ENCODE measurements at places on chromosomes 3 and 15.
A peak's percentile ranks its signal among the peaks of the same experiment; 100 is the strongest.

DNA sequence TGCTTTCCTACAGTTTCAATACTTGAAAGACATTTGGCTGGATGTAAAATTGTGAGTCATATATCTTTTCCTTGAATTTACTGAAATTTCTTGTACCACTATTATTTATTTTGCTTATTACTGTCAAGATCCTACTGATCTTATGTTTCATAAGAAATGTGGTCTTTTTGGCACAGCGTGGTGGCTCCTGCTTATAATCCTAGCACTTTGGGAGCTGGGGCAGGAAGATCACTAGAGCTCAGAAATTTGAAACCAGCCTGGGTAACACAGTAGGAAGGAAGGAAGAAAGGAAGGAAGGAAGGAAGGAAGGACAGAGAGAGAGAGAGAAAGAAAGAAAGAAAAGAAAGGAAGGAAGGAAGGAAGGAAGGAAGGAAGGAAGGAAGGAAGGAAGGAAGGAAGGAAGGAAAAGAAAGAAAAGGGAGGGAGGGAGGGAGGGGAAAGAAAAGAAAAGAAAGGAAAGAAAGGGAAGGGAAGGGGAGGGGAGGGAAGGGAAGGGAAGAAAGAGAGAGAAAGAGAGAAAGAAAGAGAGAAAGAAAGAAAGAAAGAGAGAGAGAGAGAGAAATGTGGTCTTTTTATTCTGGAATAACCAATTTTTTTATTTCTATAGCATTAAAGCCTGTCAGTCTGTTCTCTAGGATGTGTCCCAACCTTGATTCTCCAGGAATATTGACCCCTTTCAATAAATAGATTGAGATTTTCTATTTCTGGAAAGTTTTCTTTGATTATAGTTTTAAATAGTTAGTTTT, 572.0 kb upstream of the TGFBR2 start:
- no peak for DNase-seq

- no peak for DNase-seq
Measured at GRCh38 chr3:159069091-159069490, 267.2 kb downstream of the MFSD1 start.

DNA sequence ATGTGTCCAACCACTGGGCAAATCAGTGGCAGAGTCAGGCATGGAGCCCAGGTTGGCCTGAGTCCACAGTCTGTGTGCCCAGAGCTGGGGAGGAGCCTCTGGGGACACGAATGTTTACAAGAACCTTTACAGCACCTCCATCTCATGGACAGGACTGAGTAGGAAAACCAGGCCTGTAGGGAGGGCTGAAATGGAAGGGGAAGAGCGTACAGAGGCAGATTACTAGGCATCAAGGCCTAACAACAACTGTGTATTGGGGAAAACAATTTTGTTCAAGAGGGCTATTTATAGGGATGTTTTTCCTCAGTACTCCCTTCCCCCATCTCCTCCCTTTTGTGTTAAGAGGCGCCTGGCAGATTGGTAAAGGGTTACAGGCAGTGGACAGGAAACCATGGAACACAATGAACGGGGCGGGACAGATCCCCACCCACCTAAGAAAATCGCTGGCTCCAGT, 15.1 kb upstream of the ARHGAP31 start:
- DNase-seq = no peak

- DNase-seq = no peak
Measured at GRCh38 chr3:177320765-177321247, 123.5 kb upstream of the TBL1XR1 start.

GRCh38 chr3:153158961-153159735, 2.9 kb upstream of the RAP2B start:
- no peak for DNase-seq

DNA sequence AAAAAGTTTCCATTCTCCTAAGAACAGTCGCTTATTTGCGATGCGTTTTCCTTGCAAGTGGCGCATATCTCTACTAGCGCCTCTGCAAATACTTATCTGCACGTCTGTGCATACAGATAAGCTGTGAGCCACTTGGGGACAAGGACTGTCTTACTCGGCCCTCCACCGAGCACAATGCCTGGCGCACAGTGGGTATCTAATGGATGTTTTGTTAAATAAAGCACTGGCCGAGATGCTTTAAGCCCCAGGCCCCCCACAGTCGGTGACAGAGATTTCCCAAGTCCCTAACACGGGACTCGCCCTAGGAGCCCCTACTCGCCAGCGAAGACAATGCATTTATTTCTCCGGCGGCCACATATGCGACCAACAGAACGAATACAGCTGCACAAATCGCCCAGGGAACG, 503 bp downstream of the HLTF start:
- peak; percentile 31 for DNase-seq

DNA sequence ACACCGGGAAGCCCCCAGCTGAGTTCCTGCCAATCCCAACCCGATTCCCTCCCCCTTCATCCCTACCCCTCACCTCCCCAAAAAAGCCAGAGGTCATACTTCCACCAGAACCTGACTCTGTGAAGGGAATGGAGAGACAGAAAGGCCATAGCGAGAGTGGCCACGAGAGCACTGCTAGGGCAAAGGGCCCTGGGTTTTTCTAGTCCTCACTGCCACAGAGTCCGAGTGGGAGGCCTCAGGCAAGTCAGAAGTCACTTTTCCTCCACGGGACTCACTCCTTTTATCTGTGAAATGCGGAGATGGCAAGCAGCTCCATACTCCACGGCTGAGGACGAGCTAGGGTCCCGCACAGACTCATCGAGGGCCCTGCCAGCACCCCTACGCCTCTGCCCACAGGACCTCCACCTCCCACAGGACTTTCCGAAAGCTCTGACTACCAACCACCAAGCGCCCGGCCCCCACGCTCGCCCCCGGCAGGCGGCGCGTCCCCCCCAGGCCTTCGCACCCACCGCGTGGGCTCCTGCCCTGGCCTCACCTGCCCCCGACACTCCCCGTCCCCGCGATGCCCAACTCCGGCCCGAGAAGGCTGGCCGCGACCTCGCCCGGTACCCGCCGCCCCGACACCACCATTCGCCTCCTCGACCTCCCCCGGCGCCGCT, 792 bp downstream of the ATP13A3 start:
- no peak for DNase-seq

DNA sequence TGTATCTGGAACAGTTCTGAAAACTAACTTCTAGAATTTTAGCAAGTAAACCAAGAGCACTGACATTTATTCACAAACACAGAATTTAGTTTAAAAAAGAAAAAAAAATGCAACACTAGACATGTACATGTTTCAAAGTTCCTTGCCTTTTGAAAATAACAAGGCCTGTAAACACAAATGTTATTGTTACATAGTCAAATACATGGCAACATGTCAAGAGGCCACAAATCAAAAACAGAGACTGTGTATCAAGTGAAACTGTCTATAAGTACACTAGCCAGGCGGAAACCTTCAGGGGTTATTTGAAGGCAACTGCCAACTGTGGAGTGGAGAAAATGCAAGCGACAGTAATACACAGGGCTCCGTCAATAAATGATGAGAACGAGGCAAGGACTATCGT, 547.6 kb downstream of the FOXP1 start:
- no peak for DNase-seq

DNA sequence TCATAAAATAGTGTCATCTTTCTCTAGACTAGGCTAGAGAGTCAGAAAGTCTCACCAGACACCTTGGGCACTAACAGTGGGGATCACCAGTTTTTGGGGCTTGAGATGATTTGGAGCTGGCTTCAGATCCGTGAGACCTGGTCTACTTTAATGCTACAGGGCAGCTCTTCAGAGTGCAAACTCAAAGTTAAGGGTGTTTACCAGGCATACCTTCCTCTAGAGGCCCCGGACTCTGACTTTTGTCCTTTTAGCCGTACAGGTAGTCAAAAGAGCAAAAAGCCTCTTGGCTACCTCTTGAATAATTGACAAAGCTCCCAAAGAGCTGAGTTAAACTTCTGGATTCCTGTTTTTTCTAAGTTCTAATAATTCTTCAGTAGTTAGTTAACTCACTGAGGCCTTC, 41.4 kb upstream of the CCR4 start:
- no peak for DNase-seq

DNA sequence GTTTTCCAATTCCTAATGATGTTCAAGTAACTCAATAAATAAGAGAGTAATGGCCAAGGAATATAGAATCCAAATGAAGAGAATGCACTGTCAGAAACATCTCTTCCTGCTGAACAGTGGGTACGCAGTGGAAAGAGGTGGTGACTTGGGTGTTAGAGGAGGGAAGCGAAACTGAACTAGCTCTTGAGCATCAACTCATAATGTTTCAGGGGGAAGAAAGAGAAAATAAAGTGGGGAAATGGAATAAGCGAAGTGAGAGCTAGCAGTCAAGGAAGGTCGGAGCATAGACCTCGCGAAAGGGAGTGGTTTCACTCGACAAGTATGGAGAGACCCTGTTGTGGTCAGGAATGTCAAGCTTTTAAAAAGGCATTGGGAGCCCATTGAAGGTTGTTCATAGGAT, 309.5 kb downstream of the GAP43 start:
- peak; percentile 79 for DNase-seq

DNA sequence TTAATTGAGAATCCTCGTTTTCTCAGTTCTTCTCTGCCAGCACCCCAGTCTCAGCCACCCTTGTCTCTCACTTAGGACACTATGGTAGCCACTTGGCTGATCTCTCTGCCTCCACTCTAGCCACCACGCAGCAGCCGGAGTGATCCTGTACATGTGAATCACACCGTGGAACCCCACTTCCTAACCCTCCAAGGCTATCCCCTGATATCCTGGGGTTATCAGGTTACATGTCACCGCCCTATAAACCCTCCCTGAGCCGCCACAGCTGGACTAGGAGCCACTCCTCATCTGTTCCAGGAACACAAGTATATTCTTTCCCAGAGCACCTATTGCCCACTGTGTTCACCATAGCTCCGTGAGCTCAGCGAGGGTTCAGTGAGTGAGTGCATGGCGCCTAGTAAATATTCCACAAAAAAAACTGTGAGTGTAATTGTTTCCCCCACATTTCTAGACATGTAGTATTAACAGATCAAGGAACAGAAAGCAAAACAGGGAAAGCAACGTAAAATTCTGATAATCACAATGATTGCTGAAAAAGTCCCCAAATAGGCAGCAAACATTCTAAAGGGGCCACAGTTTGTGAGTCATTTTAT, 661 bp upstream of the PARP14 start:
- DNase-seq = no peak

- no peak for DNase-seq
Measured at GRCh38 chr15:69629631-69630161, 177.1 kb downstream of the RPLP1 start.

DNA sequence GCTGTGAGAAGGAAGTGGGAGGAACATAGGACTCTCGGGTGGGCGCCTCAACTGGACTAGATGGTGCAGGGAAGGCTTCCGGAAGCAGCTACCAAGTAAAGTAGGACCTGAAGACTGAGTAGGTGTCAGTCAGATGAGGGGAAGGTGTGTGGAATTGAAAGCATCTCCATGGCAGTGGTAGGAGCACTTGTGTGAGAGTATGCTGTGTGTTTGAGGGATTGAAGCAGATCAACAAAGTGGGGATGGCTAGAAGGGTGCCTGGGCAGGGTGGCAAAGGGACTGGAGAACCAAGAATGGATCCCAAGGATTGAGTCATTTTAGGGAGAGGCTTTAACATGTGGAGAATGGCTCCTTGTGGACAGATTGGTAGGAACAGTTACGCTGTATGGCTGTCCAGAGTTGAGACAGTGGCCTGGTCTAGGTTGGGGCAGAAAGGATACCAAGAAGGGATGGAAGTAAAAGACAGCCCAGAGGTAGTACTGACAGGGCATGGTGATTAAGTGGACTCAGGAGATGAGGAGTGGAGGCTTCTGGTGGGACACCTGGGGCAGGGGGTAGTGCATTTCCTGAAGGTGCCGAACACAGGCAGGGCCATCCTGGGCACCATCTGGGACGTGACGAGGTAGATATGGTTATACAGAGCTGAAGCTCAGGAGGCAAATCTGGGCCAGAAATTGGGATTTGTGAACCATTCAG, 1.5 kb downstream of the UQCC5 start:
- DNase-seq = no peak

GRCh38 chr3:169813757-169814517, 1.2 kb upstream of the LRRC34 start:
- DNase-seq = peak; percentile 74

- no peak for DNase-seq
Measured at GRCh38 chr3:88312256-88312655, 162.5 kb downstream of the C3orf38 start.

- DNase-seq = peak; percentile 72
Measured at GRCh38 chr3:112629425-112629824, 11.5 kb downstream of the CCDC80 start.

DNA sequence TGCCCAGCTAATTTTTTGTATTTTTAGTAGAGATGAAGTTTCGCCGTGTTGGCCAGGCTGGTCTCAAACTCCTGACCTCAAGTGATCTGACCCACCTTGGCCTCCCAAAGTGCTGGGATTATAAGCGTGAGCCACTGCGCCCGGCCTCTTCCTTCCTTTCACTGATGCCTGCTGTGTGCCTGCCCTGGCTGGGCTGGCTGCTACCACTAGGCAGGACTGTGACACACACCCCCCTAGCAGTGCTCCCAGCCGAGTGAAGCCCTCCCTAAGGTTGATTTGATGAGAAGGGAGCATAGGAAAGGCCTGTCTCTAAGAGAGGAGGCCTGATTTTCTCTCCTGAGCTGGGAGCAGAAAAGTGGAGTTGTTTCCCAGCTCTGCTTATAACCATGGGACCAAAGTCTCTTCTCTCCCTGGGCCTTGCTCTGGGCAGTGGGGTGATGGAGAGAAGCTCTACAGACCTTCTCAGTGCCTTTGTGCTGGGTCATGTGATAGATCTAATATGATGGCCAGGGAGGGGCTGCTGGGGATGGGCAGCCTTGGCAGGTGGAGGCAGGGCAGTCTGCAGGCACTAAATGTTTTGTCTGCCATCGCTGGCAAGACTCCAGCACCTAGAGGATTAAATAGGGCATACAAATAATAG, 20.1 kb upstream of the SFMBT1 start:
- no peak for DNase-seq

GRCh38 chr3:129506231-129506742, 22.2 kb upstream of the RHO start:
- DNase-seq = no peak

- no peak for DNase-seq
Measured at GRCh38 chr15:38274135-38274534, 21.5 kb downstream of the SPRED1 start.

DNA sequence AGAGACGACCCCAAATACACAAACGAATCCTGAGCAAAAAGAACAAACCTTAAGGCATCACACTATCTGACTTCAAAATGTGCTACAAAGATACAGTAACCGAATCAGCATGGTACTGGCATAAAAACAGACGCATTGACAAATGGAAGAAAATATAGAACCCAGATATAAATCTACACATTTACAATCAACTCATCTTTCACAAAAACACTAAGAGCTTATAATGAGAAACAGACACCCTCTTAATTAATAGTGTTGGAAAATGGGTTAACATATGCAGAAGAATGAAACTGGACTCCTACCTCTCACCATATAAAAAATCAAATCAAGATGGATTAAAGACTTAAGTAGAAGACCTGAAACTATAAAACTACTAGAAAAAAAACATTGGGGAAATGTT, 130.3 kb upstream of the DCBLD2 start:
- no peak for DNase-seq

Data from MV-4-11 (cell line).